ENCODE measurements at places on chromosomes 6 and 20.

DNA sequence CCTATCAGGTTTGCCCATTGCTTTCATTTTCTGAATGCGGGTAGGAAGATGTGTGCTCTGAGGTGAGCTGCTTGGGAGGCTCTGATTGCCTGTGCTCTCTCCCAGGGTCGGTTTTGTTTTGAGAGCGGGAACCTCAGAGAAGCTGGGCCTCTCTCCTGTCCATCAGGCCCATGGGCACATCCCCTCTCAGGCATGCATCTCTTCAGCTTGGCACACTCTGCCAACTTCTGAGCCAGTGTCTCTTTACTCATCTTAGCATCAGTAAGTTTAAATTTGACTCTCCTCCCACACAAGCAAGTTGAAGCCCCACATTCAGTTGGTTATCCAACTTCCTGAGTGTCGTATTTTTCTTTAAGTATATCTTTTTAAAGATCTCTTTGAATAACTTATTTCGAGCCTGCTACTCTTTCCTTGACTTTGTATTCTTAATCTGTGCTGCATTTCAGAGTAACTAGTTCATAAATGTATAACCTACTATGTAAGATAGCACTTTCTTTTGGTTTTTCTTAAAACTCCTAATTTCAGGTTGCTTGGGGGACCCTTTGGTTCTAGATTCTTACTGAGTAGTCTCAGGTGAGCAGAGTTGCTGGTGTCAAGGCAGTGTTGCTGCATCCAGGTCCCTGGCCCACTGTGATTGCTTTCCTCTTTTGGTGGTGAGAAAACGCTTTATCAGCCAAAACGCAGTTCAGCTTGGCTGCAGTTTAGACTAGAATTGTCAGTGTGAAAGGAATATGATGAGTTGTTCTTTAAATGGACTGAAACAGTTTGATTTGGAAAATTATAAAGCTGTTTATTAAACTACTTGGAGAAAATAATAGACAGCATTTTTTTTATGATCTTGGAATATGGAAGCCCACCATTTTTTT is 54.8 kb downstream of the SNX9 start:
- DNase-seq = no peak

DNA sequence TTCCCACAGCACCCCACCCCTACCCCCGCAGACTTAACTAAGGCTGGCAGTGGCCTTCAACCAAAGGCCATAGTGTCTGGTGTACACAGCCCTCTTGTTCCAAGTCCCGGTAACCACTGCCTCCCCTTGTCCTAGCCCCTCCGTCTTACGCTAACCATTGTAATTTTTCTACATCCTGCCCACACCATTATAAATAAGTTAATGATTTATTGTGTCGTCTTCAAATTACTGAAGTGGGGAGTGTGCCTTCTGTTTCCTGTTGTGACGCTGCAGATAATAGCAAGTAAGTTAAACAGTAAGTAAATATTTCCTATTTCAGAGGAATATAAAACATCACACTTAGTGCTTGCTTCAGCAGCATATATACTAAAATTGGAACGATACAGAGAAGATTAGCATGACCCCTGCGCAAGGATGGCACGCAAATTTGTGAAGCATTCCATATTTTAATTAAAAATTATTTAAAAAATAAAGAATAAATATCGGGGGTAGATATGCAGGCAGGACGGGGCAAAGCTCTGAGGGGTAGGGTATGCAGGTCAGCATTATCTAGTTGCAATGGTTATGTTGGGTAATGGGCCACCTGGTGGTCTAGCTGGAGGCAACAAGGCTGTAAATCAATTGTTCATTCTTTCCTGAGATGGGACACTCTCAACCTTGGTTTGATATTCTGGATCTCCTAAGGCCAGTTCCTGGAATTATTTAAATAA is 15.1 kb downstream of the SRSF6 start:
- no peak for DNase-seq

DNA sequence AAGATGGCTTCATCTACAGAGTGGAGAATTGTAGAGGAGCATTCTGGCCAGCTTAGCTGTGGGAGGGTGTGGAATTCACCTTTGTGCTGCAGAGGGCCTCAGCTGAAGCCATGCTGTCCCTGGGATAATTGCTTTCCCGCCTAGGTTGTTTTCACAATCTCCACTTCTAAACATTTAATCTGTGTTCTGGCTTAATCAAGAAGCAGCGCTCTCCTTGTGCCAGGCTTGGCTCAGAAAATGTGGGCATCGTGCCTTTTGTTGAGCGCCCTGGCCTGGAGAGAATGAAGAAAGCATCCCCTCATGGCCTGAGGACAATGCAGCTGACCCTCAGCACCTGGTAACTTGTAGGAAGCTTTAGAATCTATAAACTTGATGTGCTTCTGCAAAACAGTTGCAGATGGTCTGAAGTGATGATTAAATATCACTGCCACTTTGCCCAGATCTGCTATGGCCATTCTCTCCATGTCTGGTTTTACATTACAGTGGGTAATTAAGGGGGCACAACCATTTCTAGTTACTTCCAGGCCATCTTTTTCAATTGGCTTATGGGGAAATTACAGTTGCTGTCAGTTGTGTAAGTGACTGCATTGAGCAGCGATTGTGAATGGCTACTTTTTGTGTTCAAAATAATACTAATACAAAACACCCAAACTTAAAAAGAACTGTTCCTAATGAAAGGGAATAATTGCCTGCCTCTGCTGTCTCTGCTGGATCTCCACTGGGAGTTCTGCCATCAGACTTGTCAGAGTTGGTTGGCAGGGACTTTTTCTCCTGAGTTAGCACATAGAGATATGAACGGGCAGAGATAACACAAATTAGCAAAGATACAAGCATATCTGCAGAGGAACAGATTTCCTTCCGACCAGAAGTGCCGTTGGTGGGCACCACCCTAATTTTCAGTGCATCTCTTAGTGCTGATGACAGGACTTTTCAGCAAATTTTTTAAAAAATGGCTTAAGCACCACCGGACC is 18.4 kb downstream of the CTNNBL1 start:
- no peak for DNase-seq

DNA sequence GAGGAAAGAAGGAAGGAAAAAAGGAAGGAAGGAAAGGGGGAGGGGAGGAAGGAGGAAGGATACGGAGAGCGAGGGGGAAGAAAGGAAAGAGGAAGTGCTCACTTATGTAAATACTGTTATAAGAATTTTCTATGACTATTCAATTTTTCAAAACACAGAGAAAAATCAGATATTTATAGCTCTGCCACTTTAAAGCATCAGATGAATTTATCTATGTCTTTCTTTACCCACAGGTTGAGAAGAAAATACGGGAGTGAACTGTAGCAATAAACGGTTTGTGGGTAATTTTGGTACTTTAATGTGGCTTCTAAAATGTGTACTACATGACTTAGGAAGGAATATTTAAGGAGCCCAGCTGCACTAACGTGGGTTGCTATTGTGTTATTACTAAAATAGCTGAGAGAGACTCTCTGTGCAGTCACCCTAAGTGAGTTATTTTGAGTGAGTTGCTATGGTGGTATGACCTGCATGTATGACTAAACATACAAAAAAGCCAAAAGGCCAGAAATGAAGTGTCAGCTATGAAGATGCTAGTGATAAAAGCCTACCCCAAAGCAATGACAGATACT is 225.5 kb downstream of the SOD2 start:
- DNase-seq = no peak

DNA sequence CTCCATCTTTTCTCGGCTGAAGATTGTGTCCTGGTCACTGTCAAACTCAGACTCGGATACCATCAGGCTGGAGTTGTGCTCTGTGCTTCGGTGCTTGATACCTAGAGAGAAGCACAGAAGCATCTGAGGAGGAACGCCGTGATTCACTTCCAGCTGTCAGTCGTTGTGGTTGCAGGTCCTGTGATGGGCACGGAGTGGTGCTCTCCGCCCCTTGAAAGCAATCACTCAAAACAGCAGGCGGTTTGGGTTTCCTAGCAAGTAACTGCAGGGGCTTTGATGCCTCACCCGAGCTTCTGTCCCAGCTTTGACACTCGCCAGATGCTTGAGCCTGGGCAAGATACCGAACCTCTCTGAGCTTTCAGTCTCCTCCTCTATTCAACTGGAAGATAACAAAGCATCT is 52.5 kb downstream of the ALDH5A1 start:
- DNase-seq = no peak

DNA sequence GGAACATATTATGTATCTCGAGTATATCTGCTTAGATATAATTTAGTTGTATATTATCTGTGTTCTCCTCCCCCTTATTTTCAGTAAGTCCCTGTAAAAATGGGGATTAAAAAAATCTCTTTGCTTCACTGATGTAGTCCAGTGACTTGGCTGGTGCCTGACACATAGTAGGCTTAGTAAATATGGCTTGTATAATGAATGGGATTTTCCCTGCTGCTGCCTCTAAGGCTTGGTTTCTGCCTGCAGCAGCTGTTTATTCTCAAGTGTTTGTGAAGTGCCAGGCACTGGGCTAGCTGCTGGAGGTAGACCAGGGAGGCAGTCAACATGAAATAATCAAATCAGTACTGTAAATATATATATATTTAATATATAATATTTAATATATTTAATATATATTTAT is 1.6 kb upstream of the ZFP64 start:
- DNase-seq = no peak

Data from astrocyte of the spinal cord (primary cell).